ENCODE measurements at places on chromosomes 5 and 9. TPM values are rescaled to one million over a fixed set of nuclear protein-coding genes. Genes with fewer than 3 reads are reported as not detected.

- peak; percentile 87 for DNase-seq
- no peak overlapping the region for H3K4me3 ChIP-seq
- H3K27me3 ChIP-seq: no peaks in the 10 kb centered on the region
- H3K4me1 ChIP-seq: peaks cover 9% of the 10 kb centered on the region
- peak overlapping the region; percentile 51 for H3K27ac ChIP-seq
- peaks cover 27% of the 10 kb centered on the region for H3K36me3 ChIP-seq
Observed at GRCh38 chr5:32138839-32139493, 35.2 kb downstream of the GOLPH3 start.

- peak; percentile 96 for DNase-seq
- peak within 1 kb of the TSS; percentile 99 for H3K27ac ChIP-seq
- H3K4me3 ChIP-seq: peak within 1 kb of the TSS; percentile 98
- no peaks in the 10 kb centered on the region for H3K27me3 ChIP-seq
- H3K36me3 ChIP-seq: no peaks in the 10 kb centered on the region
Observed at GRCh38 chr9:132670457-132671391, at the start of gene GTF3C4. Gene GTF3C4, plus strand, starts transcription at chr9:132670464. Its CDS starts 135 bp downstream, at chr9:132670599.

The RAPGEF1 gene
- total RNA-seq: 42.1 TPM

The FAM219A gene
- 8.5 TPM for total RNA-seq

DNA sequence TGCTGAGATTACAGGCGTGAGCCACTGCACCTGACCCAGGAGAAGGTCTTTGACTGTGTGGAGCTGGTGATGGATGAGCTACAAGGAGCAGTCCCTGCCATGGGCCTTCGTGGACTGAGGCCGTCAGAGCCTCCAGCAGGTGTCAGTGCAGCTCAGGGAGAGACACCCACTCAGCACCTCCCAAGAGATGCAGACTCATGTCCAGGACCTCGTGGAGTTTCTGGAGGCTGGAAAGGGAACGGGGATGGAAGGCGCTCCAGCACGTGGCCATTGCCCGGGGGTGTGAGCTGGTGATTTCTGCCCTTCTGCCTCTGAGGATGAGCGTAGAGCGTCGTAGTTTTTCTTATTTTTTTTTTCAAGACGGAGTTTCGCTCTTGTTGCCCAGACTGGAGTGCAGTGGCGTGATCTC is 9.5 kb downstream of the TOR4A start:
- peak; percentile 97 for DNase-seq
- no peaks in the 10 kb centered on the region for H3K27me3 ChIP-seq
- no peak overlapping the region for H3K4me3 ChIP-seq
- H3K36me3 ChIP-seq: no peaks in the 10 kb centered on the region
- no peaks in the 10 kb centered on the region for H3K4me1 ChIP-seq

The MRRF gene
- 41.5 TPM for total RNA-seq

DNA sequence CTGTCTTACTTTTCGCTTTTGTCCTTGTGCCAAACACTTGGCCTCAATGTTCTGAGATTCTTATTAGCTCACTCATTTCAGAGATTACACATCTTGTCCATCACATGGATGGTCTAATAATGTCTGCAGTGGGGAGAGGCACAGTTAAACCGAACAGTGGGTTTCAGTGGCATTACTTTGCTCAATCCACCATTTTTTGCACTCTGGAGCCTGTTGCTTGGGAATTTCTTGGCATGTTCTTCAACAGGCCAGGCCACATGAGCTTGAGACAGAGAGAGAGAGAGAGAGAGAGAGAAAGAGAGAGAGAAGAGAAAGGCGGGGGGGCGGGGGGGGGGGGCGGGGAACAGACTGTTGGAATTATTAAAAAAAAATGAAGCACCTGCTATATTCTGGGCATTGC is 1327.8 kb upstream of the WWC1 start:
- H3K36me3 ChIP-seq: no peaks in the 10 kb centered on the region
- no peaks in the 10 kb centered on the region for H3K27me3 ChIP-seq
- H3K27ac ChIP-seq: no peak overlapping the region
- H3K4me1 ChIP-seq: no peaks in the 10 kb centered on the region

The RPS23 gene
- total RNA-seq: 2,636 TPM

The GRM6 gene
- total RNA-seq: not detected
